Gastrocnemius medialis (tissue), 4 donors: ENCODE measurements at places on chromosomes 12 and 14.
A peak's percentile ranks its signal among the peaks of the same experiment; 100 is the strongest.

DNA sequence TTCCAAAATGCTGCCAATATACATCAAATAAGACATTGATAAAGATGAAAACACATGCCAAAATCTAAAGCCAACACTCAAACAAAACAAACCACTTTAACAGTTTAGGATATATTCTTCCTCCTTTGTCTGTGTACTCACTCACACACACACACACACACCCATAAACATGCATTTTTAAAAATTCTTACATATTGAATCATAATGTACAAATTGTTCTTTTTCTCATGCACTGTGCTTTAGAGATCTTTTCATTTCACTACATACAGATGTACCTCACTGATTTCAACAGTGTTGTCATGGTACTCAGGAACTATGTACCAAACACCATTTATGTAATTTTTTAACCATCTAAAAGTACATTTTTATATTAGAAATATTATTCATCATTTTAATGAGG is 9.5 kb upstream of the RERG start:
- DNase-seq = no peak

- no peak for DNase-seq
Measured at GRCh38 chr14:58848365-58848764, 210.6 kb downstream of the DACT1 start.

DNA sequence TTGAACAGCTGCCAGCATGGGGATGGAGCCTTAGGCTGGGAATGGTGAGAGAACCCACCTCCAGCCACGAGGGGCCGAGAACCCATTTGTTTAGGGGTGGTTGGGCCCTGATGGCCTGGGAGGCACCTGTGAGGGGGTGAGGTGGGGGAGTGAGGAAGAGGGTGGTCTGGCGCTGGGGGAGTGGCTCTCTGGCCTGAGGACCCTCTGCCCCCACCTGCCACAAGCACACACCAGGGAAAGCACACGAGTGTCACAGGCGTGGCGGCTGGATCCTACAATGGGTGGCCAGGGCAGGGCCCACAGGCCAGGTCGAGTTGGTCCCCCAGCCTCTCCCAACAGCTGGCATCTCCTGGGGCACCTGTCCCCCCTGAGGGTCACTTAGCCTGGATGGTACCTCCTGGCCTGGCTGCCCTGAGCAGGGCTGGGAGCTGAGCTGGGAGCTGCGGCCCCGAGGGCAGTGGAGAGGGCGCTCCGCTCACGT is 340.5 kb downstream of the TMEM121 start:
- DNase-seq = peak; percentile 5

GRCh38 chr14:100553471-100553870 is 33.7 kb downstream of the BEGAIN start:
- no peak for DNase-seq

DNA sequence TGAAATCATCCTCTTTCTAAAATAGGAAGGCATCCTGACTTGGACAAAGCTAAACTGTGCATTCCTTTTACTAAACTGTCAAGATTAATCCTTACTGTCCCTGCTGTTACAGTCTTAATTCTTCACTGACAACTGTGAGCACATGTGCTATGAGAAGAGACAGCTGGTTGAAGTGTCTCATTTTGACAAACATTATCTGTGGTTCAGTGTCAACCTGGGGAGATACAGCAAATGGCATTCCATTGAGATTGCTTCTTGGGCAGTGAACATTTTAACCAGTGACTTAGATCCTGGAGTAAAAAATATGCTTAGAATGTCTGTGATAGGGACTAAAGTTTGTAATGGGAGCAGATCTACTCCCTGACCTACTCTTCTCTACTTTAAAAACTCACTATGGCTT is 552.6 kb upstream of the ATP2B1 start:
- no peak for DNase-seq

DNA sequence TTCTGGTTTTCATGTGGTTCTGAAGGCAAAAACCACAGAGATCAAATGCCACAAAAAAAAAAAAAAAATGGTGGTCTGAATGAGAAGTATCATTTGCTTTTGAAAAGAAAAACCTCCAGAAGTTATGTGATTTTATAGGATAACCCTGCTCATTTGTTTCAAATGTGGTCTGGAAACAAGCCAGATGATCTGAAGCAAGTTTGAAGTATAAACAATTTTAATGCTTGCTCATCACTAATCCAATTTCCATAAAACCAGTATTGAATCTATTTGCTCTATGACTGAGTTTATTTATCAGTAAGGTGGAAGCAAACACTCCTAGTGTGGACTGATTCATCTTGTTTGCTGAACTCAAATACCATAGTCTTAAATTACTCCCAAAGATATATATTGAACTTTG is 407.3 kb upstream of the FLRT2 start:
- DNase-seq = no peak
